ENCODE measurements at places on chromosomes 3 and 15.
A peak's percentile ranks its signal among the peaks of the same experiment; 100 is the strongest.

GRCh38 chr15:45763170-45763869 lies 128.5 kb downstream of the SQOR start:
- no peak for DNase-seq

DNA sequence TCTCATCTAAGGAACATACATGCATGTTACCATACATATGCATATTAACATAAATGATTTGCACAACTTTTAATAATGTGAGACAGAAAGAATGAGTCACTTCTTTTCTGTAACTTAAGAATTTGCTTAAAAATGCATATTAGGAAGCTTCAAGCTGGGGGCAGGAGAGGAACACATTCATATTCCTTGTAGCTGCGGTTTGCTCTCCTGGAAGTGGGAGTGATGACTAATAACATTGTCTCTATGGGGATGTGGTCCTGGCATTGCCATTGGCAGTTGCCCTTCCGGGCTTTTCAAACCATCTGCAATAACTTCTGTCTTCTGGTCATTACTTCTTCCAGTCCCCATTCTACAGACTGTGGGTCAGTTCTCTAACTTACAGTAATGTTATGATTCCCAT lies 15.6 kb downstream of the CHST2 start:
- DNase-seq: peak; percentile 96

DNA sequence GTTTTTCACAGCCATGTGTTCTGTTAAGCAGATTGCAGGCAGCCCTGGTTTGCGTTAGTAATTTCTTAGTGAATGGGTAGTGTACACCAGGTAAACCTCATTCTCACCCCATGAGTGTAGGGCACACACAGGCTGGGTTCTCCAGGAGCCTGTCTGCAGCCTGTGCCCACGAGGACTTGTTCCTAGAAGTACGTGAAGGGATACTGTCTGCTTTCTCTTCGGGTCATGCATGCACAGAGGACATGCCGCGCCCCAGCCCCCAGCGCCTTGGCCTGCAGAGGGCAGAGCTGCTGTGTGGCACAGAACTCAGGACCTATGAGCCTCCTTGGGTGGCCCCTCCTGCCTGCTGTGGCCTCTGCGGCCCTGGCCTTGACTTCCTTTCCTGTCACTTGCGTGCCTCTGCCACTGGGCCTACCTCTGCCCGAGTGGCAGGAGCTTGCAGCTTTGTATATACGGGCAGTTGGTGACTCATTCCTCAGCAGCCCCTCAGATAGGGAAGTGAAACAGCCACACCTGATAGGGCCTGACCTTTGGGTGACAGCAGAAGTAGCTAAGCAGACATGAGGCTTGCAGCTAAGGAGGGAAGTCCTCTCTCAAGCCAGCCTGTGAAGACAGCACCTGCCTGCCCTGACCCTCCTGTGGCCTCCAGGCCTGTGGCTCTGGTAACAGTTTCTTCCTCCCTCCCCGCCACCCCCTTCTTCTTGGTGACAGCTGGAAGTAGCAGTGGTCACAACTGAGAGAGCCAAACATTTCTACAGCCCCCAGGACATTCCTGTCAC lies 19.5 kb downstream of the PPCDC start:
- DNase-seq: peak; percentile 86

GRCh38 chr3:190326930-190327329 lies 4.7 kb upstream of the CLDN1 start:
- no peak for DNase-seq

GRCh38 chr3:108474581-108474980 lies 35.8 kb downstream of the MYH15 start:
- DNase-seq: no peak

DNA sequence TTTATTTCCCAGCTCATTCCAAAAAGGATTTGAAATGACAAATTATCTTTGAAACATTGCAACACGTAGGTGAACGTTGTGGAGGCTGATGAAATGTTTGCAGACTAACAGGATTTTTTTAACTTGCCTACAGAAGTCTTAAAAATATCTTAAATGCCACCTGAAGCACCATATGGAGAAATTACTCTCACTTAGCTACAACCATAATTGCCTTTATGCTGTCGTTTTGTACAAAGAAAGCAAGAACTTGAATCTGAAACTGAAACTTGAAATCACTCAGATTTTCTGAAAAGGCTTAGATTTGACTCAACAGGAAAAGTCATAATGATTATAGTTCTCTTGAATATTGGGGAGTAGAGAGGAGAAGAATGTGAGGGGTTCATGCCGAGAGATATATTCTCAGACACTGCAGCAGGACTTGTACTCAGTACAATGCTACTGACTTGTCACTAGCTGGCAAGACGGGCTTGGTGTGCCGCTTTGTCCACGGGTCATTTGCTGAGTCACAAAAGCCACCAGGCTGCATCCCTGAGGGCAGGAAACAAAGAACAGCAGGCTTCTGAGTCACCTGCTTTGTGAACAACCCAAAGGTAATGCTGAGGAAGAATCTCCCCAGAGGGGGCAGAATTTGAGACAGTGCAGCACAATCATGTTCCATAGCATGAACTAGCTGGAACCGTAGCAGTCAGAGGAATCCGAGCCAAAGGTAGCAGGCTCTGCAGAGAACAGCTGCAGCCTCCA lies 7.1 kb upstream of the FMN1 start:
- DNase-seq: peak; percentile 92

DNA sequence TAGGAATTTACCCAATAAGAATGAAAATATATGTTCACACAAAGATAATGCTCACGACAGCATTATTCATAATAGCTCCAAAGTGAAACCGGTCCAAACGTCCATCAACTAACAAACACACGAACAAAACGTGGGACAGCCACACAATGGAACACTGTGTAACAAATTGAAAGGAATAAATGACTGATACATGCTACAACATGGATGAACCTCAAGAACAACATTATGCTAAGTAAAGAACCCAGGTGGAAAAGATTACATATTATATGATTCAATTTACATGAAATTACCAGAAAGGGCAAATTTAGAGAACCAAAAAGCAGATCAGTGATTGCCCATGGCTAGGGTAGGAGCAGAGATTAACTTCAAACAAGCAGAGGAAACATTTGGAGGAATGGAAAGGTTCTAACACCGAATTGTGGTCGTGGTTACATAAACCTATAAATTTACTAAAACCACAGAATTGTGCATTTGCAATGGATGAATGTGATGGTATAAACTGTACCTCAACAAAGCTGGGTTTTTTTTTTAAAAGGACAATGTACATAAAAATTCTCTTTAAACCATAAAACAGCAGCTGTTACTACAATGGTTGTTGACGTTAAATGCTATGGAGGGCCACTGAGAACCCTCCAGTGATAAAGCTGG lies 76.3 kb downstream of the XXYLT1 start:
- DNase-seq: no peak

DNA sequence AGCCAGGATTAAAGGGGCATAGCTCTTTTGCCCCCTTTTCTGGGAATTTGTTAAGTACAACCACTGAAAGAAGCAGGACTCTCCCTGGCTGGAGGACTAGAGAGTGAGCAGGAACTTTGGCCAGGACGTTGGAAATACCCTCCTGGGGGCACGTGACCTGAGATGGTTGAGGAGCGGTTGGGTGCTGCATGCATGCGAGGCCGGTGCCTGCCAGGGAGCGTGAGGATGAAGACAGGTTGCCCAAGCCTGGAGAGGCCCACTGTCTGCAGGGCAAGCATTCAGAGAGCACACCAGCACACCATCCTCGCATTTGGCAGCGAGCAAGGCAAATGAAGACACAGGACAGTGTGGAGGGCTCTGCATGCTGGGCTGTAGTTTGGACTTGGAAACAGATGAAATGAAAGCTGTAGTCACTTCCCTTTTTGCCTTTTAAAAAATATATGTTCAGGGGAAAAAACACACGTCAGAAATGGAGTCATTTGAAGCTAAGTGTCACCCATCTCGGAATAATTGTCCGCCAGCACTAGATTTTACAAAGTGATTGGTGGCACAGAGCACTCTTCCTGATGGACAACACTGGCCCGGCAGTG lies 217.6 kb downstream of the SLCO3A1 start:
- DNase-seq: no peak

- DNase-seq: no peak
Observed at GRCh38 chr3:33718595-33718907, 497 bp upstream of the CLASP2 start.

All from kidney capillary endothelial cell (primary cell).